SK-N-SH (cell line): ENCODE measurements at places on chromosomes 1 and 21. TPM values are rescaled to one million over a fixed set of nuclear protein-coding genes. Genes with fewer than 3 reads are reported as not detected.

SLC5A9 gene
- not detected in 2 replicates for polyA plus RNA-seq

TEKT2 gene
- polyA plus RNA-seq = 1.0 and 1.2 TPM in 2 replicates

NRDC gene
- 83.9 and 84.8 TPM in 2 replicates for polyA plus RNA-seq

LCA5L gene
- polyA plus RNA-seq = 0.74 and 1.0 TPM in 2 replicates

AXDND1 gene
- 0.11 and 0.16 TPM in 2 replicates for polyA plus RNA-seq

ATAD3B gene
- polyA plus RNA-seq = 47.6 and 71.6 TPM in 2 replicates

SLAMF1 gene
- polyA plus RNA-seq = not detected in 2 replicates

LDLRAD2 gene
- polyA plus RNA-seq = 0.02 TPM in 1 of 2 replicates, not detected in the other

ERICH3 gene
- not detected in 2 replicates for polyA plus RNA-seq

SELL gene
- polyA plus RNA-seq = 0.52 and 0.58 TPM in 2 replicates

RGS7 gene
- 0.36 and 0.60 TPM in 2 replicates for polyA plus RNA-seq

FBLIM1 gene
- 89.8 and 93.8 TPM in 2 replicates for polyA plus RNA-seq

VCAM1 gene
- polyA plus RNA-seq = 5.0 and 7.2 TPM in 2 replicates

SH3BGR gene
- 1.1 and 2.5 TPM in 2 replicates for polyA plus RNA-seq

SYT14 gene
- 1.2 and 1.8 TPM in 2 replicates for polyA plus RNA-seq

TCP10L gene
- polyA plus RNA-seq = 0.08 and 0.33 TPM in 2 replicates

CHRNB2 gene
- 0.64 and 0.93 TPM in 2 replicates for polyA plus RNA-seq

MROH9 gene
- polyA plus RNA-seq = 0.24 and 0.26 TPM in 2 replicates

SLC44A5 gene
- polyA plus RNA-seq = 4.9 and 7.8 TPM in 2 replicates

KIF26B gene
- polyA plus RNA-seq = 2.6 TPM in 2 replicates

TBCE gene
- polyA plus RNA-seq = 18.3 and 26.2 TPM in 2 replicates

L1TD1 gene
- polyA plus RNA-seq = not detected in 2 replicates

HLX gene
- polyA plus RNA-seq = 8.6 and 21.4 TPM in 2 replicates

ADORA1 gene
- polyA plus RNA-seq = 3.2 and 4.8 TPM in 2 replicates

SH2D2A gene
- polyA plus RNA-seq = not detected in 2 replicates

PCP4L1 gene
- polyA plus RNA-seq = not detected in 2 replicates

FCGR2B gene
- 0.05 TPM in 1 of 2 replicates, not detected in the other for polyA plus RNA-seq

OR2M3 gene
- polyA plus RNA-seq = not detected in 2 replicates

FBXO2 gene
- 17.0 and 21.7 TPM in 2 replicates for polyA plus RNA-seq

TMEM200B gene
- 1.5 and 2.0 TPM in 2 replicates for polyA plus RNA-seq

PDIK1L gene
- polyA plus RNA-seq = 1.2 and 1.3 TPM in 2 replicates

TRIM63 gene
- polyA plus RNA-seq = not detected in 2 replicates

GPA33 gene
- polyA plus RNA-seq = not detected in 2 replicates

MAD2L2 gene
- polyA plus RNA-seq = 70.0 and 94.0 TPM in 2 replicates

TSPEAR gene
- polyA plus RNA-seq = 0.03 and 0.08 TPM in 2 replicates

SLAMF6 gene
- not detected in 2 replicates for polyA plus RNA-seq

PEA15 gene
- polyA plus RNA-seq = 322 and 382 TPM in 2 replicates

PLA2G2F gene
- polyA plus RNA-seq = not detected in 2 replicates

PRDM15 gene
- polyA plus RNA-seq = 6.6 and 7.0 TPM in 2 replicates

ZNF683 gene
- not detected in 2 replicates for polyA plus RNA-seq

GJB3 gene
- polyA plus RNA-seq = not detected in 2 replicates

RWDD3 gene
- 11.9 and 19.5 TPM in 2 replicates for polyA plus RNA-seq

RAB3B gene
- polyA plus RNA-seq = 10.2 and 12.4 TPM in 2 replicates

SELE gene
- polyA plus RNA-seq = 0.02 and 0.10 TPM in 2 replicates

FCRL2 gene
- polyA plus RNA-seq = not detected in 2 replicates

GABRD gene
- 0.07 and 0.10 TPM in 2 replicates for polyA plus RNA-seq

CRB1 gene
- polyA plus RNA-seq = 0.13 and 0.18 TPM in 2 replicates

RGS4 gene
- 124 and 193 TPM in 2 replicates for polyA plus RNA-seq

RGSL1 gene
- not detected in 2 replicates for polyA plus RNA-seq

AQP10 gene
- 0.02 and 0.13 TPM in 2 replicates for polyA plus RNA-seq

PSEN2 gene
- polyA plus RNA-seq = 20.2 and 31.6 TPM in 2 replicates

LYPD8 gene
- polyA plus RNA-seq = 1.5 and 1.6 TPM in 2 replicates

ARHGEF2 gene
- polyA plus RNA-seq = 32.4 and 50.8 TPM in 2 replicates

SETD4 gene
- polyA plus RNA-seq = 15.9 and 20.7 TPM in 2 replicates

S100A7 gene
- polyA plus RNA-seq = not detected in 2 replicates

SELENOF gene
- 155 and 188 TPM in 2 replicates for polyA plus RNA-seq
